ENCODE measurements at places on chromosomes 5 and 9. TPM values are rescaled to one million over a fixed set of nuclear protein-coding genes. Genes with fewer than 3 reads are reported as not detected.

Gene POLR3G
- 2.9 TPM for polyA plus RNA-seq

Gene DND1
- 0.68 TPM for polyA plus RNA-seq

Gene LCN9
- polyA plus RNA-seq: not detected

Gene INIP
- polyA plus RNA-seq: 7.3 TPM

Gene RUSC2
- polyA plus RNA-seq: 17.1 TPM

Gene DPYSL3
- polyA plus RNA-seq: 3.8 TPM

Gene PCDHA7
- 0.14 TPM for polyA plus RNA-seq

Gene VCAN
- polyA plus RNA-seq: 6.6 TPM

Gene PCDHGA5
- polyA plus RNA-seq: 0.43 TPM

Gene PARP8
- 5.8 TPM for polyA plus RNA-seq

Gene SLC36A2
- polyA plus RNA-seq: 0.10 TPM

Gene MSX2
- polyA plus RNA-seq: 0.14 TPM

Gene BAAT
- polyA plus RNA-seq: not detected

Gene SLC24A2
- polyA plus RNA-seq: not detected
